ENCODE measurements at places on chromosomes 5 and 9.

- no peak for DNase-seq
Observed at GRCh38 chr9:70389621-70390266, 24.7 kb downstream of the KLF9 start.

- DNase-seq: no peak
Observed at GRCh38 chr5:153350175-153350883, 140.1 kb upstream of the GRIA1 start.

- DNase-seq: no peak
Observed at GRCh38 chr5:32159328-32160072, 14.6 kb downstream of the GOLPH3 start.

DNA sequence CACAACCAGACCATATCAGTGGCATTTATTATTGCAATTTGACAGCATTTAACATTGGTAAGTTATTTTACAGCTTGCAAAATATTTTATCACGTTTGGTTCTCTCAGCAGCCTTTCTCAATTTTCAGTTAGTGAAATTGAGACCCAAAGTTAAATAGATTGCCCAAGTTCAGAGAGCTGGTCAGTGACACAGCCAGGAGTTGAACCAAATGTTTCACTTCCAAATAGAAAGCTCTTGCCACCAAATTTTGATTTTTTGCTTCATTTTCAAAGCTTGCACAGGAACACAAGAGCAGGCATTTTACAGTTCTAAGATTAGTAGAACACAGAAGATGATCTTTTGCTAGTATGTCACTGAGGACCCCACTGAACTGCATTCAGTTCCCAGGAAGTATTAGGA is 271.5 kb upstream of the C9orf72 start:
- no peak for DNase-seq

DNA sequence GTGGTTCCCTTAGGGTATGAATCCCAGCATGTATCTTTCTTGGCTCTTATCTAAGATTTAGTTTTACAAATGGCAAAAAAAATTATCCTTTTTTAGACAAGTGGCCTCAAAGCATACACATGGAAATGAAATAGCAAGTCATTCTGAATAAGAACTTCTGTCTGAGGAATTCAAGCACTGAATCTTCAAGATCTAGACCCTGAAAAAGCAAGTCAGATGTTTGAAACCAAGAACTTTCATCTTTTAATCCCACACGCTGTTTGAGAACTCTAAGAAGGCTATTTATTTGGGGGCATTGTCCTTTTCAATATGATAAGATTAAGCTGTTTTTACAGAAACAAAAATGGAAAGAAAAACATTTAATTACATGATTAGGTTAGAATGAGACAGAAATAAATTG is 549.2 kb upstream of the CYLC2 start:
- no peak for DNase-seq

GRCh38 chr9:133768859-133769510 is 30.8 kb upstream of the SARDH start:
- DNase-seq: no peak

DNA sequence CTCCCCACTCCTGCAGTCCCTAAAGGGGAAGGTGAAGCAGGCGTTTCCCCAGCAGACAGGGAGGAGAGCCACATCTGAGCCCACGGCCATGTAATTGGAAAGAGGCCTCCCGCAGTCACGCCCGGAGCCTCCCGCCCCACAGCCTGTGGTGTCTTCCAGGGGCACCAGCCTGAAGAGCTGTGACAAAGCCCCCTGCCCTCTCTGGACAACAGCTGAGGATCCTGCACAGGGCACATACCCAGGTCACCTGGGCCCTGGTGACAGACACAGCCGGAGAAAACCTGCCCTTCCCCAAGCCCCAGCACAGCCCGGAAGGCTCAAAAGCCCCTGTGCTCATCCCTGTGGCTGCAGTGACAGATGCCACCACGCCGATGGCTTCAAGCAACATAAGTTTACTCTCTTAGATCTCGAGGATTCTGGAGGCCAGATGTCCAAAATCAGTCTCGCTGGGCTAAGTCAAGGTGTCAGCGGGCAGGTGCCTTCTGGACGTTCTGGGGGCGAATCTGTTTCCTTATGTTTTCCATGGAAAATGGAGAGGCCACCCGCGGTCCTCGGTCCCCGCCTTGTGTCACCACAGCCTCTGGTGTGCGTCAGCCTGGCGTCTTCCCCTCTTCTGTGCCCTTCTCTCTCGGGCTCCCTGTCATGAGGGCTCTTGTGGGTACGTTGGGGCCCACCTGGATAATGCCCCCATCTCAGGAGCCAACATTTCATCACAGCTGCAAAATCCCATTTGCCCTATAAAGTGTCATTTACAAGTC is 71.5 kb downstream of the PSMB7 start:
- no peak for DNase-seq

GRCh38 chr5:32651088-32651487 is 60.0 kb upstream of the NPR3 start:
- no peak for DNase-seq

- DNase-seq: peak; percentile 40
Observed at GRCh38 chr9:113720495-113720894, 155.6 kb upstream of the ZNF618 start.

DNA sequence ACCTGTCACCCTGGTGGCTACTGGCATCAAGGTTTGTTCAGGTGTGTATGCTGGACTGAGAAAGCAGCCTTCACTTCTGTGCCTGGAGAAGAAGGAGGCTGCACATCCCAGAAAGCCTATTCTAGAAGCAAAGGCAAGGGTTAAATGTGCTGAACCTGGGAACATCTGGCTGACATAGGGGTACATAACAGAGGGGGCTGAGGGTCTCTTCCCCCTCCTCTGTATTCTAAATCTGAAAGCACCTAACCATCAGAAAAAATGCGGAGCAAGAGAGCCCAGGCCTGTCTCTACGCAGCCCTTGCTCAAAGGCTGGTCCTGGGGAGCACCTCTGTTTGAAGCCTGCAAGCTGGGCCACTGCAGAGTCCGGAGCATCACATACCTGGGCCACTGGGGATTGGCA is 53.2 kb upstream of the FSTL4 start:
- no peak for DNase-seq

GRCh38 chr9:107142430-107142829 is 140.6 kb upstream of the RAD23B start:
- no peak for DNase-seq

DNA sequence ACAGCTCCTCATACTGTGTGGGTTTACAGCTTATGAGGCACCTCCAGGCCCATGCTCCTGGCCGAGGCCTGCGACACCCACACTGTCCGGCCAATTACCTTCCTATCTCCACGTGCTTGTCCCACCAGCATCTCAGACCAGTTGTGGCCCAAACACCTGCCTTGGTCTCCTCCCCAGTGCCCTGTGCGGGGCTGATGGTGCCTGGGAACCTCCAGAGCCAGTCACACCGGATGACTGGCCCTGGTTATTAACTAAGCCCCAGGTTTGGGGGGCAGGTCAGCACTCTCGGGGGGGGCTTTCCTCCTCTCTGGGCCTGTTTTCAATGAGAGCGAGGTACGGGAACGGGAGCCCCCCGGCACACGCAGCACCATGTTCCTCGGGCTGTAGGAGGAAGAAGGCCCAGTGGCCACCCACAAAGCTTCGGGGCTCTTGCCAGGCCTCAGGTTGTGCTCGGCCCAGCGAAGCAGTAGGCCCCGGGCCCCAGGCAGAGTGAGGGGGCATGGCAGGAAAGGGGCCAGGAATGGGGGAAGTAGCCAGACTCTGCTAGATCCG is 76.0 kb upstream of the PHYKPL start:
- DNase-seq: no peak

DNA sequence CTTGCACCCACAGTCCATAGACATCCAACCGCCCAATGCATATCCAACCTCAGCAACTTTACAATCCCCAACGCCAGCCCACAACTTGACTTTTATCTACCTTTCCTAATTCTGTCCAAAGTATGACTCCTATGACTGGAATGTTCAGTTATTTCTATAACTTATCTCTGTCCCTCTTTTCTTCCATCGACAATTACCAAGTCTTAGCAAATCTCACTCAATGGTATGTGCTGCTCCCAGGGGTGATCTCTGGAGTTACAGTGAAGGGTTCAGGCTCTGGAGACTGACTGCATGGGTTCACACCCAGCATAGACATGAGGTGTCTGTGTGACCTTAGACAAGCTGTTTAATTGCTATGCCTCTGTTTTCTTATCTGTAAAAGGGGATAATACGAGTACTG is 106.9 kb downstream of the SPOCK1 start:
- DNase-seq: no peak

DNA sequence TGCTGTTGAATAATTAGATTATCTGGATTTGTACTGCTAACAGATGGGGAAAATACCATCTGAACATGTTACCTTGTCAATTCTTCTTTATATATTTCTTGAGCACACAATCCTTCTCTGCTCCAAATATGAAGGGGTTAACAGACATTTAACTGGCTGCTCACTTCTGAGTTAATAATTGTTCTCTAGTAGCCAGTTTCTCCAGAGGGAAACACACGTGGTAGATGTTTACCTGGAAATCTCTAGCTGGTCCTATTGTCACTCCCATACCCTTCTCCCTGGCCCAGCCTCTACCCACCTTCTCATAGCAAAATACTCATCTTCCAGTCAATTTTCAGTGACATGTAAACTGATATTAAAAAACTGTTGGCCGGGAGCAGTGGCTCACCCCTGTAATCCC is 101.5 kb upstream of the ZNF462 start:
- no peak for DNase-seq

- DNase-seq: no peak
Observed at GRCh38 chr9:36337002-36337401, 63.1 kb downstream of the RNF38 start.

GRCh38 chr5:135430135-135430437 is 17.1 kb downstream of the DCANP1 start:
- DNase-seq: no peak

DNA sequence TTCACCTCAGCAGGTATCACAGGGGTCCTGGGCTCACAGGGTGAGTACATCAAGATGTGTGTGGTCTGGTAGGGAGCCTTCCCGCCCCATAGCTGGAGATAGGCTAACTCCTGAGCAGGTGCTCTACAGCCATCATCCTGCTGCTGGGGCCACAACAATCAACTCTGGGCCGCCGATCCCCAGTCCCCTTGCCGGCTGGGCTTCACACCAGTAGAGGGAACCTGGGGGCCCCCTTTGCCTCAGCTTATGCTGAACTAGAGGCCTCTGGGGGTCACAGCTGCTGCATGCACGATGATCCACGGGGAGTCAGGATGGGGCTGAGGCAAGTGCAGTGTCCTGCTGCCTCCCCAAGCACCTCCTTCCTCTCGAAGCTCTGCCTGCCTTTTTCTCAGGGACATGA is 46.5 kb downstream of the IRF1 start:
- no peak for DNase-seq

- no peak for DNase-seq
Observed at GRCh38 chr5:7245121-7245651, 150.8 kb upstream of the ADCY2 start.

- no peak for DNase-seq
Observed at GRCh38 chr5:178196986-178197385, 7.3 kb upstream of the HNRNPAB start.

GRCh38 chr9:127523312-127523851 is 72.1 kb downstream of the LRSAM1 start:
- DNase-seq: peak; percentile 6

DNA sequence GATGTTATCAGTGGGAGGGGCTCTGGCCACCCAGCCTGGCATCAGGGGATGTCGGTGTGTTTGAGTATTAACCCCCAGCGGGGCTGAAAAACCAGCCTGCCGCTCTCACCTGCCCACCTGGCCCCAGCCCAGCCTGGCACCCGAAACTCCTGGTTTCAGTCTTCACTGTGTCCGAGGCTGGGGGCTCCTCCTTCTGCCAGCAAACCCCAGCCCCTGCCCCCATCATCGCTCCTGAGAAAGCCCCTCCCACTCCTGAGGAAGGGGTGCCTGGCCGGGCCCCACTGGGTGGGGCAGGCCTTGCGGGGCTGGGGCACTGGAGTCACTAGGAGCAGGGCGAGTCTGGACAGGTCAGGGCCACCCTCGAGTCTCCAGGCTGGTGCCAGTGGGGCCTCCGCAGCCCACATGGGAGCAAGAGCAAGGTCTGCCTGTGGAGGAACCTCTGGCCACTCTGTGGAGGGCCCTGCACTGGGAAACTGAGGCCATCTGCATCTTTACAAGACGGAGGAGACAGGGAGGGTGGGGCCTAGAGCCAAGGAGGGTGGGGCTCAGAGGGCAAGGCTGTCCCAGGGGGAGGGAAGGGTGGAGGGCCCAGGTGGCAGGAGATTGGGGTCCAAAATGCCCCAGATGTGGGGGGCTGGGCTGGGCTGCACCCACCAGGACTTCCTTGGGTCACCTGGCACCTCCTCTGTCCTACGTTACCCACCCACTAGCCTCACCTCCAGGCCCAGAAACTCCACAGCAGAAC is 51.5 kb upstream of the NOTCH1 start:
- no peak for DNase-seq

GRCh38 chr5:132235340-132235739 is 7.7 kb upstream of the P4HA2 start:
- DNase-seq: no peak

DNA sequence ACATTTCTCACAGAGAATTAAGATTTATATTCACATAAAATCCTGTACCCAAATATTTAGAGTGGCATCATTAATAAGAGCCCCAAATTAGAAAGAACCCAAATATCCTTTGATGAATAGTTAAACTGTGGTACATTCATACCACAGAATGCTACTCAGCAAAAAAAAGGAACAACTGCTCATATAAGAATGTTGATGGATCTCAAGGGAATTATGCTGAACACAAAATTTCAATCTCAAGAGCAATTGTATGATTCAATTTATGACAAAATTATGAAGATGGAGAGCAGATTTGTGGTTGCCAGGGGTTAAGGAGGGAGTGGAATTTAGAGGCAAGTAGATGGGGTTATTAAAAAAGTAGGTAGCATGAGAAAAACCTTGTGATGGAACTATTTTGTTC is 4.5 kb upstream of the PAIP1 start:
- no peak for DNase-seq

- DNase-seq: no peak
Observed at GRCh38 chr5:43036856-43037635, 3.1 kb downstream of the ANXA2R start.

DNA sequence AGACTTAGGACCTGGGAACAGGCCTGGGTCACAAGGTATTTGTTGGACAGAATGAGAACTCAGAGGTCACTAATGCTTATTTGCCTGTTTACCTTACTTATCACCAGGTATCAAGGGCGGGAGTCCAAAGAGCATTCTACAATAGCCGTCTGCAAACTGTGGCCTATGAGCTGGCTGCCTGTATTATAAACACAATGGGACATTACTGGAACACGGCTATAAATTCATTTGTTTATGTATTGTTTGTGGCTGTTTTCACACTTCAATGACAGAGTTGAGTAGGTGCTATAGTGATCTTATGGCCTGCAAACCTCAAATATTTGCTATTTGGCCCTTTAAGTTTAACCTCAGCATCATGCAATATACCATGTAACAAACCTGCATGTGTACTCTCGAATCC is 76.6 kb upstream of the ASTN2 start:
- no peak for DNase-seq

GRCh38 chr9:137206602-137207001 is 1.1 kb downstream of the NDOR1 start:
- DNase-seq: no peak

DNA sequence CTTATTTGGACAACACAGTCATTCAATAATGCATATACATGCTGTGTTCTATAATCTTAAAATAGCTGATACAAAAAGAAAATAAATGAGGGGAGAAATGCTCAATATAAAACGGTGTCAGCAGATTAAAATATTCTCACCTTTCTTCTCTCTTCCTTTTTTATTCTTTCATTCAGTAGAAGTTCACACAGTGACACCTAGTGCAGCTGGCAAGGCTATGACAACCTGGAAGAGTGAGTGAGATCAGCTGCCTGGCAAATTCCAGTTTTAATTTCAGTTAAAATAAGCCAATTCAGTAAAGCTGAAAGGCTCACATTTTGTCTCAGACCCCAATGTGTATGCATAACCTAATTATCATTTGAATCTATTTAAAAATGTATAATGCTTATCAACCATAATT is 150.3 kb downstream of the RASEF start:
- no peak for DNase-seq

- no peak for DNase-seq
Observed at GRCh38 chr9:94804316-94804715, 77.8 kb downstream of the AOPEP start.
